ENCODE measurements at places on chromosomes 2 and 18.

DNA sequence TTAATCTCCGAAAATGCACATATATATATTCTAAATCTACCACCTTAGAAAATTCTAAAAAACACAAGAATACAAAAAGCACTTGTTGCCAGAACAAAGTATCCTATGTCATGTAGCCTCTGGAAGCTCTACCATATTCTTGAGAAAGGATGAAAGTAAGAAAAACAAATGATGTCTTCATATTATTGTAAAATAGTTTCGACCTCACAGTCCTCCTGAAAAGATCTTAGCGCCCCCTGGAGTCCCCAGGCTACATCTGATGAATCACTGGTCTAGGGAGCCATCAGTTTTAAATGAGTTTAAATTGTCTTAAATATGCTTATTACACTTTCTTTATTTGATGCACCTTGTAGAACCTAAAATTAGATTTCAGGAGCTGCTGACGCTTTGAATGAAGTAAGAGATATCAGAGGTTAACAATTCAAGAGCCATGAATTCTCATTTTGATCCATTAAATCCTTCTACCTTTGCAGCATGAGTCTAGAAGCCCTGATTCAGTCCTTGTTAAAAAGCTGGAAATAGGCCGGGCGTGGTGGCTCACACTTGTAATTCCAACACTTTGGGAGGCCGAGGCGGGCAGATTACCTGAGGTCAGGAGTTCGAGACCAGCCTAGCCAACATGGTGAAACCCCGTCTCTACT lies 138.8 kb downstream of the MCFD2 start:
- DNase-seq, result peak; percentile 30

DNA sequence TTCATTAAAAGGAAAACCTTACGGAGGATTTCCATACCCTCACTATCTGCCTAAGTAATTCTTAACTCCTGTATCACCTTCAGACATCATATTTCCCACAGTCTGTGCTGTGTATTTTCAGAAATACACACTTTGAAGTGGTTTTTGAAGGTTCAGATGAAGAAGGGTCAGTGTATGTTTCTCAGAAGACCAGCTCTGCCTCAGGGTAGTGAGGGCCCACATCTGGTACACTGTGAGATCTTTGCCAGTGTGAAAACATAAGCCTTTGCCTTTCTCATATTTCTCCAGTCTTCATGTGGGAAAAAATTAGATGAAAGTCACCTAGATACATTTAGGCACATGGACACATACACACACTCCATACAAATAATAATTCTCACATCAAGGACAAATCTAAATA lies 408.4 kb downstream of the RIT2 start:
- peak; percentile 45 for DNase-seq

GRCh38 chr2:29382486-29382885 lies 267.3 kb downstream of the CLIP4 start:
- DNase-seq, result no peak

DNA sequence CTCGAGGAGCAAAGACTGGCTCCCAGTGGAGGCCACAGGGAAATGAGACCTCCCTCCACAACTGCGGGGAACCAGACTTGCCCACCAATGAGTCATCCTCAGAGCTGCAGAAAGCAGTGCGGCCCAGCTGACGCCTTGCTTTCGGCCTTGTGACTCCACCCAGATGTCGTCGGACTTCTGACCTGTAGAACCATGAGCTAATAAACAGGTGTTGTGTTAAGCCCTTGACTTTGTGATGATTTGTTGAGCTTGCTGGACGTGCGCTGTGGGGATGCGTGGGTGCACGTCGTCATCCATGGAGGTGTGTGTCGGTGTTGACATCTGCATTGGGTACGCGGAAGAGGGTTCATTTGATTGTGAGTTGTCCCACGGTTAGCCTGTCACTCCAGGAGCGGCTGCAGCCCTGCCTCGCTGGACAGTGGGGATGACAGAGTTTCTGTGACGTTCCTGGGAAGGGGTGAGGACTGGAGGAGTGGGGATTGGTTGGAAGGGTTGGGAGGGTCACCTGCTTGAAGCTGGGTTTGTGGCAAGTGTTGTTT lies 154.1 kb downstream of the SH3BP4 start:
- no peak for DNase-seq

GRCh38 chr2:221480163-221480562 lies 91.9 kb downstream of the EPHA4 start:
- DNase-seq, result no peak

DNA sequence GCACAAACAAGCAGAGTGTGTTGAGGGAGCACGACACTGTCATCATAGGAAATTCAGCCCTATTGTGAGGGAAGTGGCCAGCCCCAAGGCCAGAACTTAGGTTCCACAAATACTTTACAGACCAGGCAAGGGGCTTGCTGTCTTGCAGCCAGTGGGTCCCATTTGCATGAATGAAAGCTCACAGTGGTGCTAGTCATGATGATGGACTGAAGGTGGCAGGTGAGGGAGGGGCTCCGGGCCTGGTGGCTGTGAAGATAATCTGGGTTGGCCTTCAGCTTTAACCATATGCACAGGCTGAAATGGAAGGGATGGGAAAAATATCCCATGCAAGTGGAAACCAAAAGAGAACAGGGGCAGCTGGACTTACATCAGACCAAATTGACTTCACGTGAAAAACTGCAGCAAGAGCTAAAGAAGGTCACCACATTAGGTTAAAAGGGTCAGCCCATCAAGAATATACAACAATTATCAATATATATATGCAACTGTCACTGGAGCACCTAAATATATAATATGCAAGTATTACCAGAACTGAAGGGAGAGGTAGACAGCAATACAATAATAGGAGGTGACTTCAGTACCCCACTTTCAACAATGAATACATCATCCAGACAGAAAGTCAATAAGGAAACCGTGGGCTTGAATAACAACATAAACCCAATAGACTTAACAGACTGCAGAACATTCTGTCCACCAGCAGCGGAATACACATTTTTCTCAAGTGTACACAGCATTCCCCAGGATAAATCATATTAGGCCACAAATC lies 39.6 kb downstream of the DCDC2C start:
- DNase-seq, result no peak

GRCh38 chr18:31482051-31482450 lies 15.9 kb upstream of the DSG2 start:
- DNase-seq, result no peak

- DNase-seq, result no peak
Observed at GRCh38 chr18:6650127-6650507, 79.4 kb upstream of the ARHGAP28 start.

GRCh38 chr18:74902147-74902455 lies 304.4 kb downstream of the ZNF407 start:
- no peak for DNase-seq

- DNase-seq, result no peak
Observed at GRCh38 chr2:230636684-230637271, 75.9 kb upstream of the CAB39 start.

- no peak for DNase-seq
Observed at GRCh38 chr18:12839526-12840196, 44.4 kb downstream of the PTPN2 start.

DNA sequence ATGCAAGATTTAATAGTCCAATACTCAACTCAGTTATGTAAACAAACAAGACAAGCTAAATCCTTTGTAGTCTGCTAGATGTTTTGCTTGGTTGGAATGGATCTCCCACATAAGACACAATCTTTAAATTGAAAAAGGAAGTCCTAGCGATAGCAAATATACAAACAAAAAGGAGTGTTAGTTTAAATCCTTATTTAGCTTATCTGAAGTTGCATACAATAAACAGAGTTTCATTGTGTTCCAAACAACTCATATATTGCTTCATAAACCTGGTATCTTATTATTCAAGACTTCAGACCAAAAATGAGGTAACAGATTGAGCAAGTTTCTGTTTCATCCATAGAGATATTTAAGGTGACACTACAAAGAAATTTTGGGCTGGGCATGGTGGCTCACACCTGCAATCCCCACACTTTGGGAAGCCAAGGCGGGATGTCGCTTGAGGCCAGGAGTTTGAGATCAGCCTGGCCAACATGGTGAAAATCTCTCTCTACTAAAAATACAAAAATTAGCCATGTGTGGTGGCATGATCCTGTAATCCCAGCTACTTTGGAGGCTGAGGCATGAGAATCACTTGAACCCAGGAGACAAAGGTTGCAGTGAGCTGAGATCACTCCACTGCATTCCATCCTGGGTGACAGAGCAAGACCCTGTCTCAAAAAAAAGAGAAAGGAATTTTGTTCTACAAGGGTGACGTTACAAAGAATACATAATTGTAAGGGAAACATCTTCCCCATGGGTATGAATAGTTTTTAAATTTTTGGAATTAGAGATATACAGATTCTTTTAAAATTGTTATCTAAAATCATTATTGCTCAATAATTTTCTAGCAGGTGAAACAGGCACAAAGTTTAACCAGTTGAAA lies 150.5 kb upstream of the L3MBTL4 start:
- DNase-seq, result no peak

GRCh38 chr18:54032412-54032811 lies 192.1 kb downstream of the MBD2 start:
- DNase-seq, result no peak

GRCh38 chr2:236954641-236955040 lies 131.0 kb upstream of the COPS8 start:
- DNase-seq, result no peak

Measured in SK-N-DZ (cell line).